ENCODE measurements at places on chromosomes 11 and 22.

DNA sequence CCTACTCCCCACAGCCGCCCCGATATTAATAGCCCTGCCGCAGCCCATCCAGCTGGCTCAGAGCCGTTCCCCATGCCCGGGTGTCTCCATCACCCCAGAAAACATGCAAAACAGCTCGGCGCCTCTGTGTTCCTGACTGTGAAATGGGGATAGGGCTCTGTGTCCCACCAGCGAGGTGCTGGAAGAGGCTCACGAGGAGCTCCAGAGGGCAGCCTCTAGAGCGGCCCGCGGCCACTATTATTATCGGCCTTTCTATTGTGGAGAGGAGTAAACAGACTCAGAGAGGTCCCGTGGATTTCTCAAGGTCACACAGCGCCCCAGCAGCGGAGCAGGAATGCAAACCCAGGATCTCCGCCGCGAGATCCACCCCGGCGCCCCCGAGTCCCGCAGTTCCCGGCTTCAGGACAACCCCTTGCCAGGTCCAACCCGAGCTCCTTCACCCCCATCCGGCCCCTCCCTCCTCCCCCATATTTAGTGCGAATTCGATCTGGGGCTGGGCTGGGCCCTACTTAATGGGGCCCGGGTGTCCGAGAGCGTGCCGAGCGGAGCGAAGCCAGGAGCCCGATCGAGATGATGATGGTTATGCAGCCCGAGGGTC, at the start of gene ACTN3:
ACTN3 (plus strand) TSS at position 536 of the 598 bp plus-strand sequence; CDS start at position 571, 35 bp downstream.
- DNase-seq = no peak

DNA sequence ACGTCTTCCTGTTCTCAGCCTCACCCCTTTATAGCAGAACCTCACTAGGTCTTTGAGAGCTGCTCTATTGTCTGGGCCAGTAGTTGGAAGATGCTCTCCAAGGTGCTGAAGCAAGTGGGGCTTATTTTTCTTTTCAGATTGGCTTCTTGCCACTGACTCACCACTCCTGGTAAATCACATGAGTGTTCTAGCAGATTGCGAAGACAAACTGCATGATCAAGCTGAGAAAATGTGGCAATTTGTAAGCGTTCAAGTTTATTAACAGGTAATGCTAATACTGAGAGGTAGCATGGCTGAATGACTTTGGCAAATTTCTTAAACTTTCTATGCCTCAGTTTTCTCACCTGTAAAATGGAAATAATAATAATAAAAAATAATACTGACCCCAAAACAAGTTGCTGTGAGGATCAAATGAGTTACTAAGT, 59.2 kb downstream of the CACNG2 start:
- DNase-seq = peak; percentile 21

- DNase-seq = no peak
Measured at GRCh38 chr11:134975866-134976376, 563.9 kb upstream of the B3GAT1 start.

DNA sequence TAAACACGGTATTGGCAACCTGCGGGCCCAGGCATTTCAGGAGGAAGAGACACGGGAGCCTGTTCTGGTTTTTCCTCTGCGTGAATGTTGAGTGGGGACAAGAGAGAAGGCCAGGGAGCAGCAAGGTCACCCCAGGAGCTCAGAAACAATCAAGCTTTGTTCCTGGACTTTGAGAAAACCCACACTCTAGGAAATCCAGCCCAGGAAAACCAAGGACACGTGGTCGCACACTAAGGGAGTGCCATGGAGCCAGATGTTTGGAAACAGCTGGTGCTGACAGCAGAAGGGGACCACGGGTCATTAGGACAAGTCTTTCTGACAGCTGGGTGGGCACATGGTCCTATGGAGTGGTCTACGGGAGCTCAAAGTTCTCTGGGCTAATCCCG, 44.1 kb downstream of the MYH9 start:
- peak; percentile 61 for DNase-seq

GRCh38 chr11:130480711-130481140, 32.3 kb downstream of the ADAMTS15 start:
- DNase-seq = no peak

DNA sequence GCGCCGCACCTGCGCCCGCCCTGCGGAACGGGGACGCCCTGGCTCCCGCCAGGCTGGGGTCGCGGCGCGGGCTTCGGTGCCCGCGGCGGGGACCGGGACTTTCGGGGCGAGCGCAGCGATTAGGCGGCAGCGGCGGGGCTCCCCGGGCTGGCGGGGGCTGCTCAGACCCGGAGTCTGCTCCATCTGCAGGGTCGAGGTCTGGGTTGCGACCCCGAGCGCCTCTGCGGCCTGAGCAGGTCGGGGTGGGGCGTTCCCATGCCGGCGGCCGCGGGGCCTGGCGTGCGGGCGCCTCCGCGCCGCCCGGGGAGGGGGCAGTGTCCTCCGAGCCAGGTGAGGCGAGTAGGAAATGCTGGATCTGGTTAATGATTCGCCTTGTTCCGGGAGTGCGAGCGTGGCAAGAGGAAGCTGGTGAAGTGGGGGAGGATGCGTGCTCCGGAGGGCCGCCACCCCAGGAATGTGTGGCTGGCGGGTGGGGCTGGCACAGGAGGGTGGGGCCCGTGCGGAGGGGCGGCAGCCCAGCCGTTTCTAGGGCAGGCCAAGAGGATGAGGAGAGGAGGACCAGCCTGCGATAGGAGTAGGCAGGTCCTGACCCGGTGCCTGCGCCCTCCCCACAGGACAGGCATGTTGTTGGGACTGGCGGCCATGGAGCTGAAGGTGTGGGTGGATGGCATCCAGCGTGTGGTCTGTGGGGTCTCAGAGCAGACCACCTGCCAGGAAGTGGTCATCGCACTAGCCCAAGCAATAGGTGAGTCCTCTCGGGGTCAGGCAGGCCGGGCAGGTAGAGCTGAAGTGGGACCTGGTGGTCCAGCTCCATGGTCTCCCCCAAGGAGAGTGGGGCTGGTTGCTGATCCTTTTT, 606 bp downstream of the RASSF7 start:
- peak; percentile 80 for DNase-seq

GRCh38 chr22:50201191-50202129, 649 bp downstream of the SELENOO start:
- DNase-seq = no peak

GRCh38 chr11:9315078-9315688, 790 bp upstream of the TMEM41B start:
- no peak for DNase-seq

- peak; percentile 36 for DNase-seq
Measured at GRCh38 chr11:81497202-81497804, 1236.4 kb downstream of the FAM181B start.

DNA sequence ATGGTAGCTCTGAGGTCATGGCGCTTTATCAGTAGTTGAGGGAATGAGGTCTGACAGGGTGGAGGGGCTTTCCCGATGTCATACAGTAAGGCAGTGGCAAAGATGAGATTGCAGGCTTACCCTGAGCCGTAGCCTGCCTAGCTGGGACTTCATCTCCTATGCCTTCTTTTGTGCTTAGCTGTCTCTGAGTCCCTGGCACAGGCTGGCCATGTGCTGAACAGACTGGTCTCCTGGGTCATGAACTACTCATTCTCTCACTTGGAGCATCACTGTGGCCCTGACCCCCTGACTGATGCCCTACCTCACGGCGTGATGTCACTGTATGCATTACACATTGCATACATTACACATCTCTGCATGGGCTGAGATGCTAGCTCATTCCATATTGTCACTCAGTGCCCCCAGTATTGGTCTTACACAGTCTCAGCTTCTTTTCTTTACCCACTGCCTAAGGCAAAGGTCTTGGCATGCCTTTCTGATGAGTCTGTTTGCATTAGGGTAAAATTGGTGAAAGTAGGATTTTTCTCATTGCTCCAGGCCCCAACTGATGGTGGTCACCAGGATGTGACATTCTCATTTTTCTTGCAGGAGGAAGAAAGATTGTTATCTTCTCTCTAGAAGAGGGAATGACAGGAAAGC, 389.4 kb upstream of the CADM1 start:
- peak; percentile 13 for DNase-seq

- DNase-seq = no peak
Measured at GRCh38 chr11:129427376-129427775, 51.7 kb downstream of the BARX2 start.

GRCh38 chr11:11843211-11843621, 1.4 kb downstream of the USP47 start:
- DNase-seq = peak; percentile 4

Measured in T47D (cell line).